Lung microvascular endothelial cell (primary cell): ENCODE measurements at places on chromosomes 4 and X. TPM values are rescaled to one million over a fixed set of nuclear protein-coding genes. Genes with fewer than 3 reads are reported as not detected.

Gene DMRTC1
- total RNA-seq = not detected in 2 replicates

Gene ITIH6
- not detected in 2 replicates for total RNA-seq

DNA sequence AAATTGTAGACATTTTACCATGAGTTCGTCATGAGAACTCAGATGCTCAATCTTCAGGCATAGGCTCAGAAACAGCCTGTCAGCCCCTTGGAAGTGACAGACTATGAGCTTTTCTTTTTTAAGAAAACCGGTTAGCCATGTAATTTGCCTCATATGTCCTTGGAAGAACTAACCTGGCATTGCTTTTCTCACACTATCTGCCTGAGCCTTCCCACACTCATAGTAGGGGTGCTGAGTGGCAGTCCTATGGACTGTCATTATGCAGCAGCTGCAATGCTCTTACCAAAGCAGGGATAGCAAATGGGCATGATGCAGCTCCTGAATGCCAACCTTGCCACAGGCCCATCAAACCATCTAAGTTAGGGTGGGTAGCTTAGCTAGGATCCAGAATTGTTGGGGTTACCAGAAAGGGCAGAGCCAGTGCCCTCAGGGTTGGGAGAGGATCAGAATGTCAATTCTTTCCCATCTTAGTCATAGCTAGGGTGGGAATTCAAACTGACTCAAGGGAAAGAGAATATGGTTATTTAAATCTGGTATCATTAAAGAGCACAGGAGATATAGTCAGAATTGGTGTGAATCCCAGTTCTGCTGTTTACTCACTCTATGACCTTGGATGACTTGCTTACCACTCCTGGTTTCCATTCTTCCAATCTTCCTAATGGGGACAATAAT lies 230.6 kb upstream of the CPEB2 start:
- DNase-seq = no peak

- DNase-seq = no peak
Measured at GRCh38 chrX:20394451-20394850, 127.7 kb upstream of the RPS6KA3 start.

- DNase-seq = peak; percentile 65
Measured at GRCh38 chr4:78612398-78613178, 61.0 kb downstream of the ANXA3 start.

DNA sequence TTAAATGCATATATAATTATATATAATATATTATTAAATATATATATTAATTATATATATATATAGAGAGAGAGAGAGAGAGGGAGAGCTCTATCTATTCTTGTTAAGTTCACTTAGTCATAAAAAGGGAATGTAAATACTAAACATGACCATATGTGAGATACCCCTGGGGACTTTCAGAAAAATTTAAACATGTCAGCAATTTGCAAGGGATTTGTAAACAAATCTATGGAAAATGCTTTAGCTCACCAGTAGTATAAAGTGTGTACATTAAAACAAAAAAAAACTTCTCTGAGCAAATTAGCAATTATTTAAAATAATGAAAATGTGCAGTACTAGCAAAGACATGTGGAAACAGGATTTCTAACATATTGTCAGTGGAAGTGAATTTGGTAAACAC lies 1755.5 kb downstream of the PCDH19 start:
- DNase-seq = no peak
